Trophoblast cell (in vitro differentiated cells and primary cell): ENCODE measurements at places on chromosomes 16 and 17.

- no peak for DNase-seq
Observed at GRCh38 chr16:87490096-87490798, 2.6 kb downstream of the ZCCHC14 start.

- no peak for DNase-seq
Observed at GRCh38 chr16:27894386-27894785, 169.1 kb downstream of the GSG1L start.

GRCh38 chr17:67439269-67439668, 62.2 kb downstream of the PITPNC1 start:
- no peak for DNase-seq

DNA sequence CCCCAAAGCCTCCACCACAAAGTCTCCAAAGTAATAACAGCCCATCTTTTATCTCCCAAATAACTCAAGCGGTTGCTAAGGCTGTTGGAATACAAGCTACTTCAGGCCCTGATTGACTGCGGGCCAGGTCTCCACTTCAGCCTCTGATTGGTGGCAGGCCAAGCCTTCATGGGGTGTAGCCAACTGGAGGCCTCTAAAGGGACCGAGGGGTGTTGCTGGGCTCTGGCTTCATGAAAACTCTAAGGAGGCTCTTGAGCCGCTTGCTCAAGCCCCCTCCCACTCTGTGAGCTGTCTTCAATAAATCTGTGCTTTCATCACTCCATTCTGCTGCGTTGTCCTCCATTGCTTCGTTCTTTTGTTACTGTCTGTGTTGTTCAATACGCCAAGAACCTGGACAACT, 487.2 kb downstream of the XYLT1 start:
- no peak for DNase-seq
